Fibroblast of villous mesenchyme (primary cell): ENCODE measurements at places on chromosomes 6 and 20. TPM values are rescaled to one million over a fixed set of nuclear protein-coding genes. Genes with fewer than 3 reads are reported as not detected.

Gene RBM24
- total RNA-seq: 9.0 and 32.4 TPM in 2 replicates

DNA sequence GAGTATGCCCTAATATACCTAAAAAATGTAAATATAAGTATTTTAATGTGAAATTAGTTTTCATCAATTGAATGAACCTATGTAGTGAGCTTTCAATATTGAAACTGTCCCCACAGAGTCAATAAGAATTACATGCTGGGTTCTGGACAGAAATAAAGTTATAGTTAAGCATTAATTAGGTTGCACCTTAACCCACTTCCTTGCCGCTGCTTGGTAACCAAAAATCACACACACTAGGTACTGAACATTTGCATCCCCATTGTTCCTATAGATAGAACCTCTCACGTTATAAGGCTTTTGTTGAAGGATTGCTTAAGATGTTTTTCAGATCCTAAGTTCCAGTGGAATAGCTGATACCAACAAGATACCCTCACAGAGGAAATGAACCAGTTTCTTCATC is 237.1 kb upstream of the OPRM1 start:
- no peak for DNase-seq

Gene SYCP2
- total RNA-seq: 1.6 and 3.0 TPM in 2 replicates

GRCh38 chr20:36984257-36984638 is 32.7 kb upstream of the SAMHD1 start:
- no peak for DNase-seq

Gene CARMIL1
- total RNA-seq: 11.2 and 12.2 TPM in 2 replicates

GRCh38 chr6:168746013-168746412 is 305.0 kb downstream of the SMOC2 start:
- DNase-seq: no peak

Gene GNMT
- 0.32 TPM in 1 of 2 replicates, not detected in the other for total RNA-seq

GRCh38 chr20:46145713-46146112 is 27.6 kb downstream of the CD40 start:
- DNase-seq: no peak

Gene CFB
- 3.5 and 12.1 TPM in 2 replicates for total RNA-seq

Gene PCMT1
- total RNA-seq: 112 and 126 TPM in 2 replicates
